ENCODE measurements at places on chromosomes 16 and 17. TPM values are rescaled to one million over a fixed set of nuclear protein-coding genes. Genes with fewer than 3 reads are reported as not detected.

GRCh38 chr16:82150549-82150948, 19.5 kb downstream of the MPHOSPH6 start:
- DNase-seq: no peak

- DNase-seq: no peak
These were observed at the start of gene MMD for GRCh38 chr17:55421179-55421934. Gene MMD (minus strand): TSS chr17:55421835. CDS start chr17:55421695, 140 bp downstream.

The ABCC11 gene
- 0.61 TPM for total RNA-seq

DNA sequence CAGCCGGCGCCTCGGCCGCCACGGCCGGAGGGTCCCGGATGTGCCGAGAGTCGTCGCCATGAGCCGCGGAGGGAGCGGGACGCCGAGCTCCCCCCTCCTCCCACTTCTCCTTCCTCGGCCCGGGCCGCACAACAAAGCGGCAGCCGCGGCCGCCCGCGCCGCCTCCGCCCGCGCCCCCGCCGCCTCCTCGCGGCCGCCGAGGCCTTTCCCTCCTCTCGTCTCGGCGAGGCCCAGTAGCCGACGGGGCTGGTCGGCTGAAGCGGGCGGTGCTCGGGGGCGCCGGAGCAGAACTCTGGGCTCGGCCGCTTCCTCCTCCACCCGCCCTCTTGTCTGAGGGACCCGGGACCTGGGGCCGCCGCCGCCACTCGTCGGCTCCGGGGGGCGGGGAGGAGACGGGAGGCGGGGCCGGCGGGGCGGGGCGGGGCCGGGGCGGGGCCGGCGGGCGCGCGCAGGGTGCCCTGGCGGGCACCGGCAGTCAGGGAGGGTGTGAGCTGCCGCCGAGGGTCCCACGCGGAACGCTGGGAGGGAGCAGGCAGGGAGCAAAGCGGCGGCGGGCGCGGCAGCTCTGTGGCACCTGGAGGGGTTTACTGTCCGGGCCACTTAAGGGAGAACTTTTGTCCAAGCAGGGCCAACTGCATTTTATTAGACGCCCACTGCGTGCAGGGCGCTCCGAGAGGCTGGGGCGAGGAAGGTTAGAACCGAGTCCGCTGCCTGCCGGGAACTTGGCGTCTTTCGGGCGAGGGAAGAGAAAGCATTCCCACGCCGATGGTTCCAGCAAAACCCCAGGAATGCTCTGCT, at the start of gene SMURF2:
TSS of gene SMURF2 (minus strand) at position 332 of the 798 bp plus-strand sequence. CDS start 427 bp downstream, outside the sequence.
- peak; percentile 80 for DNase-seq

GRCh38 chr17:74415608-74416396, 16.1 kb upstream of the GPRC5C start:
- no peak for DNase-seq

- DNase-seq: no peak
These were observed 43.2 kb upstream of the ZFHX3 start for GRCh38 chr16:73091174-73091573.

- DNase-seq: no peak
These were observed 45.7 kb downstream of the FZD2 start for GRCh38 chr17:44602970-44603369.

DNA sequence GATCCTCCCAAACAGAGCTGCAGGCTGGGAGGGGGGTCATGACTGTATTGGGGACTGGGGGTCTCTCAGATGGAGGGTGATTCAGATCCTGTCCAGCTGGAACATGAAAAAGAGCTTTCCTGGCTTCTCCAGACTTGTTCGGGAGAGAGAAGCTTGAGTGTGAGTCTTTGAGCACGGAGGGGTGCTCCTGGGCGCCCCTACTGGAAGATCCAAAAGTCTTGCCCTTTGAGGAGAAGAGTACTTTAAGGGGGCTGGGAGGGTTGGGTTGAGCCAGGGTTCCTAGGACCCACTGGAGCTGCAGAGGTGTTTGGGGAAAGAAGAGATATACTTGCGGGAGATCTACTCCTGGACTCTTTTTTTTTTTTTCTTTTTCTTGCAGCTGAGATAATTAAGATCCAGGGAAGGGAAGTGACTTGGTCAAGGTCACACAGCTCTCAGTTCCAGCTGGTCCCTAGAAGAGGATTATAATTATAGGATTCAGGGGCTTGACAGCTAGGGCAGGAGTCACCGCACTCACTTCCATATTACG, 8.4 kb downstream of the RARA start:
- DNase-seq: no peak

The UBE2O gene
- total RNA-seq: 35.8 TPM

DNA sequence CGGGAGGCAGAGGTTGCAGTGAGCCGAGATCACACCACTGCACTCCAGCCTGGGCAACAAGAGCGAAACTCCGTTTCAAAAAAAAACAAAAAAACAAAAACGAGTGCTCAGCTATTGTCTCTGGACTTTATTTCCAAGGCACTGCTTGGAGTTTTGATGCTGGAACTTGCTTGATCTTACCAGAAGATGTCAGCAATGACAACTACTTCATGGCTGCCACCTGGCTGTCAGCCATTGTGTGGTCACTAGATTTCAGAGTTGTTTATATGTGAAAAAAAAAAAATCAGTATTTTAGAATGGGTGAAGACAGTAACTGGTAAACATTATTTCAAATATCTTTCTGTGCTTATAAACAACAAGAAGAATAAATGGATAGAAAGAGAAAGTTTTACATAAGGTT, 26.3 kb upstream of the OR4D1 start:
- DNase-seq: no peak

DNA sequence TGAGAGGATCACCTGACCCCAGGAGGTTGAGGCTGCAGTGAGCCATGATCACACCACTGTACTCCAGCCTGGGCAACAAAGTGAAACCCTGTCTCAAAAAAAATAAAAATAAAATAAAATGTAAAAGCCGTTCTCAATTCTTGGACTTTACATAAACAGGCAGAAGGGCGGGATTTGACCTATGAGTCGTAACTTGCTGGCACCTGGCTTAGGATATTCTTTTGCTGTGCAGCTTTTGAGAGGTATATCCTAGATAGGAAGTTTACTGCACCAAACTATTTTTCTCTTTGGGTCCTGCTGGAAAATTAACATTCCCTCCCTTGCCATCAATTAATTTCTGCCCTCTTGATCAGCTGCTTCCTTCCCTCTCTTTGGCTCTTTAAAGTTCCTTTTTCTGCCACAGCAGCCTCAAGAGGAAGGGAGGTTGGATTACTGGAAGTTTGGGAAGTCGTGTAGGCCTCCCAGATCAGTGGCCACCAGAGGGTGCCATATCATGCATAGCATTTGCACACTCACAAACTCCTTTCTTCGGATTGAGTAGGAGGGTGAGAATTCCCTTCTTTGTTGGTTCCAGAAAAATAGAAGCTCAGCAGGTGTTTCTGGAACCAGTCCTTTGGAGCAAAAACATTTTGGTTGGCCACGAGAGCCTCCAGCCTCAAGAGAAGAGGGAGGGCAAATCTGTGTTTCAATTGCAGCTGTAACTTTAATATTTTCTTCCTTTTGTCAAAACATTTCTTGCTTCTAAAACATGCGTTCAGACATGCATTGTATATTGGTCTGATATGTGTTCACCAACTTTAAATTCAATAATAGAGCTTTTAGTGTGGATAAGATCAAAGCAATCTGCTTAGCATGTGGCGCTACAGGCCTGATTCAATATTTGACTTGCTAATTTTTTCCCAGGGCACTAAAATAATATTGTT, 147.3 kb downstream of the CCDC182 start:
- peak; percentile 81 for DNase-seq

The KRT40 gene
- total RNA-seq: not detected

The USH1G gene
- not detected for total RNA-seq

- no peak for DNase-seq
These were observed 21.5 kb downstream of the MYO18A start for GRCh38 chr17:29158488-29159275.

DNA sequence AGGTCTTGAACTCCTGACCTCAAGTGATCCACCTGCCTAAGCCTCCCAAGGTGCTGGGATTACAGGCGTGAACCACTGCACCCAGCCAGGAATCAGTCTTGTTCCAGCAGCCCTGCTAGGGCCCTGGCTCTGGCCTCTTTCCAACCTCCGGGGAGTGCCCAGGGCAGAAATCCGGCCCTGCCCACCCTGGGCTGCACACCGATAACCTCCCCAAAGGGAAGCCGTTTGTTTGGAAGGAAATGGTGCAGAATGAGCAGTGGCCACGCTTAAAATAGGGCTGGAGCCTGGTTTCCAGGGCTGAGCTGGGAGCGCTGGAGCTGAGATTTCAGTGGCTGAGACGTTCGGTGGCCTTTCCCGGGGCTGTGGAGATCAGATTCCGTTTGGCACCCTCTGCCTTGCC, 17.8 kb upstream of the EMP2 start:
- DNase-seq: peak; percentile 67

The IRX5 gene
- 28.7 TPM for total RNA-seq

- no peak for DNase-seq
These were observed 40.2 kb downstream of the TSC2 start for GRCh38 chr16:2087748-2088631.

- no peak for DNase-seq
These were observed 457.8 kb downstream of the HS3ST4 start for GRCh38 chr16:26149364-26150190.

DNA sequence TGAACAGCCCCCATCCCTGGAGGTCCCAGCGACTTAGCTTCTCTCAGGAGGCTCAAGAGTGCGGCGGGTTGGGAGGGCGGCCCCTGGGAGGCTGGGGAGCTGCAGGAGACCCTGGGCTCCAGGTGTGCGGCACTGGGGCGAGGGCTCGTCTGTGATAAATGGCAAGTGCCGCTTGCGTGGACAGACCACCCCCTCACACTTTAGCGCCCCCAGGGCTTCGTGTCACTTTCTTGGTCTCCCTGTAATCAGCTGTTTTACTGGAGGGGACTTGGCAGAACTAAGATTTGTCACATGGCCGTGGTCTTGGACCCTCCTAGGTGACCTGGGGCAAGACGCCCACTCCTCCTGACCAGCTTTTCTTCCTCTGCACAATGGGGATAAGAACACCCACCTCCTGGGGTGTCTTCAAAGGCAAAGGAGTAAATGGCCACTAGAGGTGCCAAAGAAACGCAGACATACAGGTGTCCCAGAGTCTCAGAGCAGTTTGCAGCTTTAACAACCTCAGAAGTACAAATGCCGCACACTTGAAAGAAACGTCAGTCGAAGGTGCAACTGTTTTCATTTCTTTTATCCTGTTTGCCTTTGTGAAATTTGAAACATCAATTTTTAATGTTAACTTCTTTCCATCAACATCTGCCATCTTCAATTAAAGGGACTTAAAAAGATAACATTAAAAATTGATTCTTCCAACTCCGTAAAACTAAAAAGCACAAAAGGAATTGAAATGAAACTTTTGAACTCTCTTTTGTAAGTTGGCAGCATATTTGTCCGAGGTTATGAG, 946 bp downstream of the OSGIN1 start:
- DNase-seq: no peak

DNA sequence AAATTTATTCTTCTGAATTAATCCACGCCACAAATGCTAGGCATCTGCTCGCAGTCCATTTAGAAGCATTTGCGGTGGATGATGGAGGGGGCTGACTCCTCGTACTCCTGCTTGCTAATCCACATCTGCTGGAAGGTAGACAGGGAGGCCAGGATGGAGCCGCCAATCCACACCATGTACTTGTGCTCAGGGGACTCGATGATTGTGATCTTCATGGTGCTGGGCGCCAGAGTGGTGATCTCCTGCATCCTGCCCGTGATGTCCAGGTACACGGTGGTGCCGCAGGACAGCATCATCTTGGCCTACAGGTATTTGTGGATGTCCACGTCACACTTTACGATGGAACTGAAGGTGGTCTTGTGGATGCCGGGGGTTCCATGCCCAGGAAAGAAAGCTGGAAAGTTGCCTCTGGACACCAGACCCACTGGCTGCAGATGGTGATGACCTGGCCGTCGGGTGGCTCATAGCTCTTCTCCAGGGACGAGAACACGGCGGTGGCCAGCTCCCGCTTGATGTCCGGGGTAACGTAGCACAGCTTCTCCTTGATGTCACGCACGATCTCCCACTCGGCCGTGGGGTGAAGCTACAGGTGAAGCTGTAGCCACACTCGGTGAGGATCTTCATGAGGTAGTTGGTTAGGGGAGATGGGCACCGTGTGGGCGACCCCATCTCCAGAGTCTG, 7.5 kb upstream of the HEATR3 start:
- DNase-seq: no peak

GRCh38 chr16:4183237-4184037, 58.4 kb downstream of the SRL start:
- peak; percentile 97 for DNase-seq

DNA sequence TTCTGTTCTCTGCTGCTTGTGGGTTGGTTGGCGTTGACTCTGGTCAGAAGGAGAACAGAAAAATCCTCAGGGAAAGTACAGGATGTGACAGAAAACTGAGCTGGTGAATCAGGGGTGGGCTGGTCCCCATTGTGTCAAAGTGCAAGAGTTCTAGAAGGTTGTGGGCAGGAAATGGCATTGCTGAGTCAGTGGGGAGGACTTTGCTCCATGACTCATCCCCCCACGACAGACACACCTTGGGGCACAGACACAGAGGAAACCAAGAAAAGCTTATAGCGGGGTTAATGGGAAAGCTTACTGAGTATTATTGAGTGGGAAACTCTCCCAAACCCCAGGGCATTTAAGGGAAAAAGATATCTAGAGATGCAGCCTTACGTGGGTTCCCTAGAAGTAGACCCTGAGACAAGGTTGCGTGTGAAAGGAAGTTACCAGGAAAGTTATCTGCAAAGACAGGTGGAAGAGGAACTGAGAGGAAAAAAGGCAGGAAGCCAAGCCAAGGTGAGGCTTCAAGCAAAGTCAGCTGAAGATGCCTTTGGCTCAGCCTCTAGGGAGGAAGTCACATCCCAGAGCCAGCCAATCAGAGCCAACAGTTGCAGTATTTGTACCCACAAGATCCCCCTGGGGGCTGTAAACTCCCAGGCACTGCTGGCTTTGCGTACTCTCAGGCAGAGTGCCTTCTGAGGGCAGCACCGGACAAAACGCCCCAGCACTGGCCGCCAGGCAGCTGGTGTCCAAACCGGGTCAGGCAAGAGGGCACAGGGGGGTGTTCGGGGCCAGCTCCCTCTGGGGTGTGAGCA, 86.4 kb downstream of the FOXL1 start:
- no peak for DNase-seq

GRCh38 chr16:57279780-57280638, 4.5 kb downstream of the PLLP start:
- no peak for DNase-seq

- DNase-seq: peak; percentile 55
These were observed 8.9 kb downstream of the TRIM47 start for GRCh38 chr17:75869282-75870141.

The KRT34 gene
- total RNA-seq: not detected

The SKAP1 gene
- total RNA-seq: not detected

GRCh38 chr16:88785106-88785924, at the start of gene PIEZO1:
Gene PIEZO1 (minus strand): TSS chr16:88785220. CDS start chr16:88784964, 256 bp downstream.
- peak; percentile 72 for DNase-seq
